ENCODE measurements at places on chromosomes 5 and 9. TPM values are rescaled to one million over a fixed set of nuclear protein-coding genes. Genes with fewer than 3 reads are reported as not detected.

- DNase-seq = no peak
These were observed 113.4 kb upstream of the MSX2 start for GRCh38 chr5:174610968-174611367.

QRFP gene
- total RNA-seq = not detected

- no peak for DNase-seq
These were observed 135.9 kb upstream of the OTULINL start for GRCh38 chr5:14445576-14446290.

DNA sequence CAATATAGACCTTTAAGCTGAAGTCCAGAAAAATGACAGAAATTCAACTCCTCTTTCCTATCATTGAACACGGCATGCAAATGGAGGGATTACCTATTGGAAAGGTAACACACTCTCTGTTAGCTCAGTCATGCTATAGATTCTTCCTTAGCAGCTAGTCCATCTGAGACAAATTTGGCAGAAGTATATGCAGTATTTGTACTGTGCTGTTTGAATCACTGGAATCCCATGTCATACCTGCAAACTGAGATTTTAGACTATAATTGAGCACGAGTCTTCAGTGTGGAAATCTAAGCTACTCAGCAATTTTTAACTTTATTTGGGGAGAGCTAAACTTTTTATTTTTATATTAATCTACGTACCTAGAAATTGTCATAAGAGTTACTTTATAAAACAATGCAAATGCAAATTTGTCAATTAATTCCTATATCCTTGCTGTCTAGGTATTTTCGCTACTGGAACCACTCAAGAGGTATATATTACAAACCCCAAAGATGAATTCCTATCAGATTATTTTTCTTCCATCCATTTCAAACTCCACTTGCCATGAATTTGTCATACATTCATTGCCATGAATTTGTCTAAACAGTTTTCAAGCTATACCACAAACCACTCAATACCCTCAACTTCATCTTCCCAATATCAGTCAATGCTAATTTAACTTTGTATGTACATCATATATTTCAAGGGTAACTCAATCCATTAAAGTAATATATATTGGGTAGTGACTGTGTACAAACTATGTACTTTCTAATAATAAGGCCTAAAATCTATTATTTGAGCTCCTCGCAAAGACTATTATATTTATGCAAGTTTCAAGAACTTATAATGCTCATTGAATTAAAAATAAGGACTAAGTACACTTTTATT, 224.8 kb downstream of the MEF2C start:
- no peak for DNase-seq

ZNF618 gene
- total RNA-seq = 13.5 TPM

All from HCT116 (cell line).